WERI-Rb-1 (cell line): ENCODE measurements at places on chromosomes 1 and 21.

GRCh38 chr21:23108533-23108932 lies 2110.3 kb downstream of the NCAM2 start:
- no peak for DNase-seq

GRCh38 chr1:221541296-221541695 lies 200.6 kb downstream of the DUSP10 start:
- DNase-seq: no peak

DNA sequence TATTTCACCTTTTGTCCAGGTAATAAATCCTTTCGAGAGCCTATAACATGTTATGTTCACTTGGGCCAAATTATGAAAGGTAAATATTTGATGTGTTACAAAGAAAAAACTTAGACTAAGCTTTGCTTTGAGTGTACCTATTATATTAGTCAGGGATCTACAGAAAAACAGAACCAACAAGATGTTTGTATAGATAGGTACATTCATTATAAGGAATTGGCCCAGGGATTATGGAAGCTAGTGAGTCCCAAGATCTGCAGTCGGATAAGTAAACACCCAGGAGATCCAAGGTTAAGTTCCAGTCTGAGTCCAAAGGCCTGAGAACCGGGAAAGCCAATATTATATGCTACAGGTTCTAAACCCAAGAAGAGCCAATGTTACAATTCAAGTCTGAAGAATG lies 234.5 kb downstream of the NRIP1 start:
- no peak for DNase-seq

GRCh38 chr1:194045416-194045815 lies 859.0 kb upstream of the B3GALT2 start:
- no peak for DNase-seq

DNA sequence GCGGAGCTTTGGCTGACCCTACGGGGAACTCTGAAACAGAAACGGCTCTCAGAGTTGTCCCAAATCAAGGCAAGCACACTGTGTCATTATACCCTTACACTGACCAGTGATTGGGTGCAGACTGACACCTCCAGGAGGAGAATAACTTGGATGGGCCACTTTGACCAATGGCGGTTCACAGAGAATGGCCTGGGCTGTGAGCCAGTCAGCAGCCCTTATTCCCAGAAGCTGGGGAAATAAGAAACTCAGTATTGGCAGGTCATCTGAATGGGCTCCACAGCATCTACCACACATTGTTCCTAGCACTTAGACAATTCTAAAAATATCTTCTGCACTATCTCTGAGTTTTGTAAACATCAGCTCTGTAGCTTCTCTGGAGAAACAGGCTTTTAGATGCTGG lies 265.2 kb downstream of the ADGRL2 start:
- DNase-seq: no peak
